ENCODE measurements at places on chromosomes 6 and 20.

DNA sequence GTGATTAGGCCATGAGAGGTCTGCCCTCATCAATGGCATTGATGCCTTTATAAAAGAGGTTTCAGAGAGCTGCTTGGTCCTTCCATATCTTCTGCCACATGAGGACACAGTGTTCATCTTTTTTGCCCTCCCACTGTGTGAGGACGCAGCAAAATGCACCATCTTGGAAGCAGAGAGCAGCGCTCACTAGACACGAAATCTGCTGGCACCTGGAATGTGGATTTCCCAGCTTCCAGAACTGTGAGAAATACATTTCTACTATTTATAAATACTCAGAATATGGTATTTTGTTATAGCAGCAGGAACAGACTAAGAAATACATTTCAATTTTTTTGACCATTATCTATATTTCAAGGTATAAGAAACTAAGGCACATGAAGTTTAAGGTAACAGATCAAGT, 24.9 kb downstream of the SLC35F1 start:
- no peak for DNase-seq

GRCh38 chr6:43428112-43428570, 800 bp downstream of the ABCC10 start:
- no peak for DNase-seq

DNA sequence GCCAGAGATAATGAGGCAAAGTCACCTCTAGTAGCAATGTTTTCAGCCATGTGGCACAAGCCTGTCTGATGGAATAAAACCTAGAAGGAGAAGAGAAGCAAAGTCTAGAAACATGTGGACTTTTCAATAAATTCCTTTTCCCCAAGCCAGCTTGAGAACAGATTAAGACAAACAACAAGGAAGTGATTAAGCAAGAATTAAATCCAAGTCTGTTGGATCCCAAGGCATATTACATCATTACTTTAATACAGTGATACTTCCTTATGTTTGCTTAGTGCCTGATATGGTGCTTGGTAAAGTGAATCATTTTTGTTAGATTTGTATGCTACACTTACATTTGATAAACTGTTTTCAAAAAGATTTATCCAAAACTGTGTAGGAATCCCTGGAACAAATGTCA, 260.3 kb upstream of the FAM83B start:
- DNase-seq: no peak

GRCh38 chr6:107511511-107511993, 21.6 kb downstream of the SOBP start:
- no peak for DNase-seq

- DNase-seq: no peak
These were observed 160.1 kb upstream of the CITED2 start for GRCh38 chr6:139534472-139535115.

GRCh38 chr6:149449831-149450678, 34.8 kb downstream of the ZC3H12D start:
- DNase-seq: no peak

DNA sequence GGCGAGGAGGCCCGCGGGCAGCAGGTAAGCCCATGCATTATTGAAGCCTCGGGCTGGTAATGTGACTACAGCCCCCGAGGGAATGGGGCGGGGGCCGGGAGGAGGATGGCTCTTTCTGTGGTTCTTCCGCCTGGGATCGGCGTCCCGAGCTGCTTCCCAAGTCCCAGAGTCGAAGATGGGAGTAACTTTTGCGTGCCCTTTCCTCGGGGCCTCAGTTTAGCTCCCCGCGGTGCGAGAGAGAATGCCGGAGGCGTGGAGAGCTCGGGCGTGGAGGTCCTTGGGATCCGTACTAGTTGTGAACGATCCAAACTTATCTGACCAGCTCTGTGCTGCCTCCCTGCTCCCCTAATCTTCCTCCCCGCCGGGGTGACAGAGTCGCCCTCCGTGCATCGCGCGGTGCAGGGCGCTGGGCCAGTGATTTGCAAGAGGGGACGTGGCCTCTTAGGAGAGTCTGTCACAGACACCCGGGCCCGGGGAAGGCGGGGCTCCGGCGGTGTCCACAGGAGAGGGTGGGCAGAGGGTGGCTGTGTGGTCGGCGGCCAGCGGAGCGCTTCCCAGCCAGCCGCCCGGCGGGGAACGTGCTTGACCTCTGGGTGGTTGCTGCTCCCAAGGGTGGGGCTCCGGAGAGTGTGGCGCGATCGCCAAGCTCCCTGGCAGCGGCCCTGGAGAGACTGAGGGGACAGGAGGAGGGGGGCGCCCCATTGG, 815 bp downstream of the UTRN start:
- peak; percentile 8 for DNase-seq

DNA sequence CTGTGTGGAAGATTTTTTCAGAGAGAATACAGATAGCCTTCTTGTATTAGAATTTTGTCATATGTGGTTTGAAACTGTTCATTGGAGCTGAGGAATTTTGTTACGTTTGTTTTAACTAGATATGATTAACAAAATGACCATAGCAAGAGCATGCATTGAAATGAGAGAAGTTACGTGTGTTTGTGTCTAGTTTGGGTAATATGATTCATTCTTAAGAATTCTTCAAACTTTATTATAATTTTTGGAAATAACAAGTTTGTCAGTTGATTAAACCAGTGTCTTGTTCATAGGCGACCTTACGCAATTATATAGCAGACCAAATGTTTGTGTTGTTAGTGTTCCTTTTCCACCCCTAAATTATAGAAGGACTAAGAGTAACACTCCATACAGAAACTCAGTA, 5.5 kb downstream of the GMNN start:
- no peak for DNase-seq

Measured in CD4-positive, CD25-positive, alpha-beta regulatory T cell (primary cell).